ENCODE measurements at places on chromosomes 6 and 20.

- DNase-seq: no peak
These were observed 18.5 kb upstream of the FAM184A start for GRCh38 chr6:119096721-119097565.

GRCh38 chr6:168507297-168507696 is 66.3 kb downstream of the SMOC2 start:
- no peak for DNase-seq

DNA sequence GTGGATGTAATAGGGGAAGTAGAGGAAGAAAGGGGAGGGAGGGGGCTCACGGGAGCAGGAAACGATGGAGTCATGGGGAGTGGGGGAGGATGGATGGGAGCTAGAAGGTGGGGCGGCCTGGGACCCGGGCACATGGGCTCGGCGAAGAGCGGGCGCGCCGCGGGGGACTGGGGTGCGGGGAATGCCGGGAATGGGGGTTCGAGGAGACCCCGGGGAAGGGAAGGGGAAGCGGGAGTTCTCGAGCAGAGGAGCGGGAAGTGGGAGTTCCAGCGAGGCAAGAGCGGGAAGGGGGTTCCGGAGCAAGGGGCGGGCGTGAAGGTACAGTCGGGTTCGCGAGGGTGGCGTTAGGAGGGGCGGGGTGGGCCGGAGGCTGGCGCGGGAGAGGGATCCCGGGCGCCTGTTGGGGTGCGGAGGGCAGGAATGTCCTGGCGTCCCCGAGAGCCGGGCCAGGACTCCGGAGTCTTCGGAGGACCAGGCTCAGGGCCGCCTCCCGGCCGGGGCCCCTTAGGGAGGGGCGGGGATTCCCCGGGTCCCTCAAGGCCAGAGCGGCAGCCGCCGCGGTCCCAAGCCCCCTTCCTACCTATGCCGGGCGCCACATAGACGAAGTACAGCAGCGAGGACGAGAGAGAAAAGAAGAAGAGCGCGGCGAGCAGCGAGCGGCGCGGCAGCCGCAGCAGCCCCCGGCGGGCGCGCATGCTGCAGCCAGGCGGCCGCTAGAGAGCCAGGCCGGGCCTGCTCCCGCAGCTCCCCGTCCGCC is 504 bp downstream of the B4GALT5 start:
- DNase-seq: peak; percentile 89

DNA sequence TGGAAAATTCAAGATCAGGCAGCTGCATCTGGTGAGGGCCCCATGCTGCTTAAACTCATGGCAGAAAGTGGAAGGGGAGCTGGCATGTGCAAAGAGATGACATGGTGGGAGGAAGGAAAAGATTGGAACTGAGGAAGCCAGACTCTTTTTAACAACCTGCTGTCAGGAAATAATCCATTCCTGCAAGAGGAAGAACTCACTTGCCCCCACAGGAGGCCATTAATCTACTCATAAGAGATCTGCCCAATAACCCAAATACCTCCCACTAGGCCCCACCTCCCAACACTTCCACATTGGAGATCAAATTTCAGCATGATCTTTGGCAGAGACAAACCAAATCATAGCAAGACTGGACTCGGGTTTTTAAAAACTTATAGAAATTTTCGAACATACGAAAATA is 200.5 kb upstream of the KCNQ5 start:
- no peak for DNase-seq

DNA sequence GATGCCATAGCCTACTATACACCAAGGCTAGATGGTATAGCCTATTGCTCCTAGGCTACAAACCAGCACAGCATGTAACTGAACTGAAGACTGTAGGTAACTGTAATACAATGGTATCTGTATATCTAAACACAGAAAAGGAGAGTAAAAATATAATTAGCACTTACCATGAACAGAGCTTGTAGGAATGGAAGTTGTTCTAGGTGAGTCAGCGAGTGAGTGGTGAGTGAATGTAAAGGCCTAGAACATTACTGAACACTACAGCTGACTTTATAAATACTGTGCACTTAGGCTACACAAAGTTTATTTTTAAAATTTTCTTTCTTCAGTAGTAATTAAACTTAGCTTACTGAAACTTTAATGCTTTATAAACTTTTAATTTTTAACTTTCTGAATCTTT is 129.5 kb downstream of the BTBD9 start:
- DNase-seq: no peak

DNA sequence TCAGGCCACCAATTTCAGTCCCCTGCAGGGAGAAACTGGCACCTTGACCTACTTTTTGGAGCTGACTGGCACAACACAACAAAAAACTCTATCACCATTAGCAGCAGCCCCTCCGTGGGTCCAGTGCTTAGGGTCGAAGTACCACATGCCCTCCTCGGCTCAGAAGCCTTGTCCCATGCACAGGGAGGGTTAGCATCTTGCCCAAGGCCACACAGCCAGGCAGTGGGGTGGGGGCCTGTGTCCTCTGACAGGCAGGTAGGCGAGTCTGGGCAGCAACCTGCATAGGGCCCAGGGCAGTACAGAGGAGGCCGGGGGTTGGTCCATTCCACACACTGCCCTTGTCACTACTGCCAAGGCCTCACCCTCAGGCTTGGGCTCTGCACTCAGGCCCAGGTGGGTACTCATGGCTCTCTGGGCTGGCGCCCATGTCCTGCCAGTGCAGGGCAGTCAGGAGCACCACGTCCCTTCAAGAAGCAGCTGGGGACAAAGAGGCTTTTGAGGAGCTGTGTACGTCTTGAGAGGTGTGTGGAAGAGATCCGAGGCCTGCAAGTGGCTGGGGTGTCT is 53.6 kb downstream of the PYGB start:
- DNase-seq: no peak

- DNase-seq: no peak
These were observed 117.0 kb downstream of the BMP5 start for GRCh38 chr6:55758156-55758937.

DNA sequence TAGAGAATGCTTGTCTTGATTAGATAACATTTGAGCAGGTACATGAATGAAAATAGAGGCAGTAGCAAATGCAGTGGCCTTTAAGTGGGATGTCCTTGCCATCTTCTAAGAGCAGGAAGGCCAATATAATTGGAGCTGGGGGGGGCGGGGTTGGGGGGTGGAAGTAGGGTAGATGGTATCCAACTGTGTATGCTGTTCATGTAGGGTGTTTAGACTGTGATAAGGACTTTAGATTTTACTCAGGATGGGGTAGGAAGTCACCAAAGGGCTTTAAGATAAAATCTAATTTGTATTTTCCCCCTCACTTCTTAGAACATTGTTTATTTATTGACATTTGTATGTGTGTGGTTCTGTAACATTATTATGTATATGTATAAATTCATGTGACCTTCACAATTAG is 12.0 kb downstream of the TAB2 start:
- no peak for DNase-seq

- no peak for DNase-seq
These were observed 274.5 kb downstream of the ALDH8A1 start for GRCh38 chr6:134675110-134676054.

GRCh38 chr20:24730750-24731149 is 218.3 kb upstream of the CST7 start:
- no peak for DNase-seq

DNA sequence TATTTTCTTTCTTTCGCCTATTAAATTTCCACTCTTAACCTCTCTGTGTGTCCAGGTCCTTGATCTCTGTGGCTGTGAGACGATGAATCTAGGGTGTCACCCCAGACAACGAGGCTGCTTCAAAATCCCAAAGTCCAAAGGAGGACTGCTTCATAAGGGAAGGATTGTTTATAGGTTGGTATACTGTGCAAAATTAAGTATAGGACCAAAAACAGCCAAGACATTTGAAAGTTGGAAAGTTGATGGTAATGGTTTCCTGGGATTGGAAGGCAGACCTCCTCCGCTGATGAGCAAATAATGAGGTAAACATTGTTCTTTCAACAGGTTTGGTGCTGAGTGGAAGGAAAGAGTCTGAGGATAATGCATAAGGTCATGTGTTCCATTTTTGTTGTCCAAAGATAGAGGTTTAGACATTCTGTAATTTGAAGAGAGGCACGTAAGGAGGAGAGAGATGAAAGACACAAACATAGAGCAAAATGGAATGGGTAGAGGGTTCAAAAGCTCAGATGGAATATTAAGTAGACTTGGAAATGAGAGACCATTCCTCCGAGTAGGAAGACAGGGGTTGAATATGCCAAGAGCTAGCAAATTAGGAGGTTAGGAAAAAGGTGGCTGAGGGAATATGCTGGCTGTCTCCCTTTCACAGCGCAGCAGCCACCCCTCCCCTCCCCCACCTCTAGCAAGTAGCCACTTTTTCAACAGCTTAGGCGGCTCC is 24.8 kb downstream of the ZNF311 start:
- no peak for DNase-seq

DNA sequence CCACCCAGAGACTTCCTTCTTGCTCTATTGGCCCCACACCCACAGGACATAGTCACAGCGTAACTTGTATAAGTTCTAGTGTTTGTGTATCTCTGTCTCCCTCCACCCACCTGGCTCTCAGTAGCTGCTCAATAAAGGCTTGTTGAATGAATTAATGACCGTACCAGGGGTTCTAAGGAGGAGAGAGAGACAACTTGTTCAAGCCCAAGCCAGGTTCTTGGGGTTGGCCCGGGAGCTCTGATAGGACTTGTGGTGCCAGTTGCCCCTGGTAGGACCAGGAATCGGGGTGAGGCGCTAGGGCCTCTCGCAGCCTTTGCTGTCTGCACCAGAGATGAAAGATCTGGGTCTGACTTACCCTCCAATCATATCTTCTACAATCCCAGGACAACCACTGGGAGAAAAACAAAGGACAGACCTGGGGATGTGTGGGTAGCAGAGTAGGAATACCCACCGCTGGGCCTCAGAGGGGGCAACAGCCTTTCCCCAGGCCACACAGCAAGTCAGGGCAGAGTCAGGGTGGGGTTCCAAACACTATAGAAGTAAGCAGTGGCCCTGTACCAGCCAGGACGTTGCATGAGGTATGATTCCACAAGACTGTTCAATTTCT is 5.3 kb upstream of the TGM2 start:
- DNase-seq: no peak

- DNase-seq: no peak
These were observed 63.6 kb upstream of the CD93 start for GRCh38 chr20:23149623-23150279.

DNA sequence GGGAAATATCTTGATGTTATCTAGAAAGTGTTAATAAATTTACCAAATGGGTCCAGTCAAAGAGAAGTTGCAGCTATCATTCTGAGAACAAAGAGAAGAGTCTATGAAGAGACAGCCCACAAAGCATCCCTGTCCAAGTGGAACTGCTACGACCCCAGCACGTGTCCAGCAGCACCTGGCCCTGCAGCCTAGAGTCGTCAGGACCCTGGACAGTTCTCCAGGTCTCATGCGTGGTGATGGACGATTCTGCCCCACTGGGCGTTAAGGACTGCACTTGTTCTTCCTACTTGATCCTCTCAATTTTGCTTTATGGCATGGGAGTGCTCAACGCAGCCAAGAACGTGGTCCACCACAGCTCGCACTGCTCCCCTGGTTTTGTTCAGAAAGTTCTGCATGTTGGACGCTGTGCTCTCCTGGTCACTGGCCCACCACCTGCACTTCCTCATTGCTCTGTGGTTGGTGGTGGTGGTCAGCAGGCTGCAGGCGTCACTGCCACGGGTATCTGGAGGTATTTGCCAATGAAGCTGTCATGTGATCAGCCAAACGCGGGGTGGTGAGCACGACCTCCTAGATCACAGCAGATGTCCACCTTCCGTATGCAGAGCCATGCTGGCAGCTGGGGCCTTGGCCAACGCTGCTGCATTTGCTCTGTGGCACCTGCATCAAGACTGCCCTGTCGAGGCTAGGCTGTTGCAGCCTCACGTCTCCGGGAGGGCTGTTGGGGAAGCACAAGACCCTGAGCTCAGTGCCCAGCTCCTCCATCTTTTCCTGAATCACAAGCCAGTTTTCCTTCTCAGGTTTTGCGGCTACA is 356.4 kb downstream of the CDH4 start:
- no peak for DNase-seq

DNA sequence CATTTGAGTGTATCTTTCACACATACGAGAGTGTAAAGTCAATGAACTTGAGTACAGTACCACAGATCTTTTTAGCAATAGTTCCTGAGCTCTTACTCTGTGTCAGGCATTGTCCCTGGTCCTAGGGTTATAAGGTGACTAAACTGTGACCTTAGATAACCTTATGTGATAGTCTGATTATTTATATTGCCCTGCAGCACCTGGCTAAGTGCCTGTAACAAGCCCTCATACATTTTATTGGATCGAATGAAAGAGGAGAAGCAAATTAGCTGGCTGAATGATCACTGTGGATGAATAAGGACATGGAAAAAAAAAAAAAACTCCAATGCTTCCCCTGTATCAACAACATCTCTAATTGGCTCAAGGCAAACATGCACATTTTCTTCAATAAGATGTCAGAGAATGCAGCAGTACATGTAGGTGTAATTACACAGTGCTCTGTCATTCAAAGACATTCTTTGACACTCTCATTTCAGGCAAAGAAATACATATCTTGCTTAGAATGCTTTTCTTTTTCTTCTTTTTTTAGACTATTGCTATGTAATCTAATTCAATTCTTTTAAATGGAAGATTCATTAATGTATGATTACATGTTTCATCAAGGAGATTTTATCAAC is 153.4 kb downstream of the PHACTR1 start:
- no peak for DNase-seq

DNA sequence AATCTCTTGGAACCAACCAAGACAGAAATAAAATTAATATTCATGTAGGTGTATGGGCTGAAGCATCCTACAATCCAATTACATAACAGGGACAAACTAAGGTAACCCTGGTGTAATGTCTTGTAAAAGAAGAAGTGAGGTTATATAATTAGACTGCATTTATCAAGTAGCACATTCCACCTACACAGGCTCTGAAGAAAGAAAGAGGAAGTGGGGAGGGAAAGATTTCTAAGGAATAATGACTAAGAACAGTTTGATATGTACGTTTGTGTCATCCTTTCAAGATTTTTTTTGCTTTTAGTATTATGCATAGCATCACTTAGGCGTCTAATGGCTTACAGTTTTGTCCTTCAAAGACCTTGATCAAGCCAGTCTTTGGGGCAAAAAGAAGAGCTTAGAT is 139.7 kb downstream of the PLCB1 start:
- no peak for DNase-seq

DNA sequence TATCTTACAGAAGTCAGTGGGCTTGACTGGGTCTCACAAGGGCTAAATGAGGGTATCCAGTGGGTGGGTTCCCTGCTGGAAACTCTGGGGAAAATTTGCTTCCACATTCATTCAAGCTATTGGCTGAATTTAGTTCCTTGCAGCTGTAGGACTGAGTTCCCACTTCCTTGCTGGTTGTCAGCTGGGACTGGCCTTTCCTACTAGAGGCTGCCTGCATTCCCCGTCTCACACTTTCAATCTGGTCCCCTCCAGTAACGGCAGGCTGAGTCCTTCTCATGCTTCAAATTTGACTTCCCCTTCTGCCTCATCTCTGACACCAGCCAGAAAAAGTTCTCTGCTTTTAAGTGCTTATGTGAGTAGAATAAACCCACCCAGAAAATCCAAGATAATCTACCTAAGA is 4.4 kb downstream of the CSNK2A1 start:
- no peak for DNase-seq

DNA sequence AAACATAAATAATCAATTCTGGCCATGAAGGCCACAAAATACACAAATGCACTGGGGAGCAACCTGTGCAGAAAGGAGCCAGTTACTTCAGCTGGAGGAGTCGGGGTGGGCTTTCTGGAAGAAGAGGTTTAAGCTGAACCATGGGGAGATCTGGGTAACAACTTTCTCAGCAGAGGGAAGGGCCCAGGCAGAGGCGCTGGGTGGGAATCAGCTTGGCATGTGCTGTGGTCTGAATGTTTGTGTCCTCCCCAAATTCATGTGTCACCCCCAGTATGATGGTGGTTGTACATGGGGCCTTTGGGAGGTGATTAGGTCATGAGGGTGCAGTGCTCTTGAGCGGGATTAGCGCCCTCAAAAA is 107.9 kb downstream of the SYCP2 start:
- no peak for DNase-seq

GRCh38 chr6:22025468-22026163 is 271.2 kb downstream of the PRL start:
- DNase-seq: peak; percentile 45
